ENCODE measurements at places on chromosomes 2 and 18.

- no peak for DNase-seq
These were observed 99.9 kb downstream of the PXDN start for GRCh38 chr2:1644427-1644826.

GRCh38 chr18:41449612-41450011 lies 505.4 kb upstream of the PIK3C3 start:
- DNase-seq: no peak

- DNase-seq: no peak
These were observed 113.9 kb downstream of the MYO5B start for GRCh38 chr18:50080932-50081560.

GRCh38 chr18:33424266-33424946 lies 16.1 kb downstream of the CCDC178 start:
- no peak for DNase-seq

- DNase-seq: no peak
These were observed 221.1 kb upstream of the ATP5MC3 start for GRCh38 chr2:175402571-175402970.

GRCh38 chr2:159903443-159904126 lies 105.6 kb upstream of the CD302 start:
- DNase-seq: no peak

- no peak for DNase-seq
These were observed 13.1 kb upstream of the SCN1A start for GRCh38 chr2:166140932-166141331.

GRCh38 chr18:56973487-56973886 lies 173.4 kb upstream of the BOD1L2 start:
- DNase-seq: peak; percentile 16

- no peak for DNase-seq
These were observed 214.9 kb downstream of the ALPK2 start for GRCh38 chr18:58413667-58414628.

DNA sequence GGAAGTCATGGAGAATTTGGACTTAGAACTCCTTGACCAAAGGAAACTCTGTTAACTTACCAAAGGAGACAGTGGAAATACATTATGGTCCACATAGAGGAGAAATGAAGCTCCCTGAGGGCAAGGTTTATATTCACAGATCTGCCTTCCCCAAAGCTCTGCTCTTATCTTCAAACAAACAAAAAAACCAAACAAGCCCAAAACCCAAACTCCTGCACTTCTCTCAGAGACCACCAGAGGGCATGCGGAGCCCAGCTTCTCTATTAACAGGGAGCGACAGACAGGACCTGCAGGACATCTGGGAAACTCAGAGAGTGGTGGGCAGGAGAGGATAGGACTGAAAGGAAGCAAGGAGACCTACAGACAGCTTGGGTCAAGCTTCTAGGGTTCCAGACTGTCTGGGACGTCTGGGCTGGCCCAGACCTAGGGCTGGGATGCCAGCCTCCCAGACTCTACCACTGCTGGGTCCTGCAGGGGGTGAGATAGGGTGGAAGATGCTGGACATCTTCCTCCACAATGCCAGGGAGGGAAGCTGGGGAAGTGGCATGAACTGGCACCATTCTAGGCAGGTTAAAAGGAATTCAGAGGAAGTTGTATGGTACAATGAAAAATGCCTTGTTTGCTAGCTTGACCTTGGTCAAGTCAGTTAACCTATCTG lies 4.0 kb upstream of the WNT10A start:
- peak; percentile 60 for DNase-seq

DNA sequence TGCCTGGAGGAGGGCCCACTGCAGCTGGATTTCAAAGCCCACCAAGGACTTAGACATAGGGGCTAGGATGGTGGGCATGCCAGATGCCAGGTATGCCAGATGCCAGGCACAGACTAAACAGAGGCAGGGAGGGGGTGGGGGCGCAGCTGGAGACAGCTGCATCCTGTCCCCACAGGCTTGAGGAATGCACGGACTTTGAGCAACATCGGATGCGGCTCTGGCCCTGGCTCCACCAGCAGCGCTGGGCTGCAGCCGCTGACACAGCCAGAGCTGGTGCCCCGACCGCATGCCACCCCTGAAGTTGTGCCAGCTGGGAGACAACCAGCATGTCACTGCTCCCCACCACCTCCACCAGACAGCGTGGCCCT lies 39.5 kb downstream of the AQP12A start:
- DNase-seq: no peak

Measured in erythroblast (primary cell).